Left lung (tissue), 14 donors: ENCODE measurements at places on chromosomes 11 and 22. TPM values are rescaled to one million over a fixed set of nuclear protein-coding genes. Genes with fewer than 3 reads are reported as not detected.

Gene SCGB1A1
- polyA plus RNA-seq = 5.9 TPM

Gene SYCE3
- polyA plus RNA-seq = not detected

GRCh38 chr22:46090631-46091201 lies 59.6 kb upstream of the PPARA start:
- DNase-seq = no peak

Gene MN1
- polyA plus RNA-seq = 3.2 TPM

GRCh38 chr11:42482822-42483221 lies 829.0 kb upstream of the API5 start:
- DNase-seq = no peak

Gene MAJIN
- not detected for polyA plus RNA-seq

DNA sequence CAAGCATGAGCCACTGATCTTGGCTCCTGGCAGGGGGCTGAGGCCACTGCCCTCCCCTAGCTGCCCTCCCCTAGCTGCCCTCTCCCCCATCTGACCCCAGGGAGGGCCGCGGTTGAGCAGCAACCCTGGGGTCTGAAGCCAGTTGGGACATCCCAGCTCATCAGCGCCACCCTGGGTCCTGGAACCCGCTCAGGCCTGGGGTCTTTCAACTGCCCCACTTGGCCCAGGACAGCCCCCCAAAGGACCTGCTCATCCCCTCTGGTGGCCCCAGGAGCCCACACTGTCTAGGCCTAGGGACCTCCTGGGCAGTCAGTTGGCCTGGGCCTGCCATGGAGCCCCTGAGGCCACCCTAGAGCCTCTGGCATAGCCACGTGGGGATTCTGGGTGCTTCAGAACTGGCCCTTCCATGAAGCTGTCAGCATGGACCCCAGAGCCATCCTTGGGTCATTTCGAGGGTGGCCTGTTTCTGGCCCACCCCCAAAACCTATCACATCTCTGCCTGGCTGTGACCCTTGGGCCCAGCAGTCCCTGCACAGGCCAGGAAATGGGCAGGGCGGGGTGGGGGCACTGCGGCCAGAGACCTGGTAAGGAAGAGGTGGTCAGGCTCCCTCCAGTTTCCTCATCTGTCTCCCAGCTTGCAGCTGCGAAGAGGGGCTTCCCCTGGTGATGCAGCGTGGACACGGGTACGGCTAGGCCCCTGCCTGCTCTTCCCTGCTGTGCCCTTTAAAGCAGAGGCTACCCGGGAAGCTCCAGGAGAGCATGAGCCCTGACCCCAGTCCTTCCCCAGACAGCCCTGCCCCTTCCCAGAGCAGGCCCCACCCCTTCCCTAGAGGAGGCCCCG lies 37.9 kb downstream of the MUC2 start:
- no peak for DNase-seq

Gene RASD2
- polyA plus RNA-seq = 0.27 TPM

- no peak for DNase-seq
These were observed 679.9 kb downstream of the OPCML start for GRCh38 chr11:132852361-132852760.

DNA sequence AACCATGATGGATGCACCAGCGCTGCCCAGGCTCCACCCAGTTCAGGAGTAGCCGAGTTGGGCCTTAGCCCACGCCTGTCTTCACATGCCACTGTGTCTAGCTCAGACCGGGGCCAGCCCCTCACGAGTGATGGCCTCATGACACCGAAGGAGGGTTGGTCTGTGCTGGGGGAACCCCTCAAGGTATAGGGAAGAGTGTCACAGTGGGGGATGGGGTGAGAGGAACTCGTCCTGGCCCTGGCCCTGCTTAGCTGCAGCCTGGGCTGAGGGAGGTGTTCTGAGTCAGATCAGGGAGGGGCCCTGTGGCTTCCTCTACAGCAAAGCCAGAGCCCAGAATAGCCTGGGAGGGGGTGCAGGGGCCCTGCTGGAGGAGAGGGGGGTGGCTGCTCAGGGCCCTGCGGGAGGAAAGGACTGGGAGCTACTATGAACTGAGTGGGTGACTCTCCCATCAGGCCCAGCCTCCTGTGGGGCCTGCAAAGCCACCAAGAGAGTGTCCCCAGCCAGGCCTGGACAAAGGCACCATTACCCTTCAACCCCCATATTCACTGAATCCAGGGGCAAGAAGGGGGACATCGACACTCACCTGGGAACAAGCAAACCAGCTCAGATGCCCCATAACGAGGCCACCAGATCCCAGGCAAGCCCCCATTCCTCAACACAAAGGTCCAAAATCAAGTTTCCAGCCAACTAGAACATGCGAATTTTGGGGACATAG lies 41.2 kb downstream of the IGLL5 start:
- peak; percentile 66 for DNase-seq

DNA sequence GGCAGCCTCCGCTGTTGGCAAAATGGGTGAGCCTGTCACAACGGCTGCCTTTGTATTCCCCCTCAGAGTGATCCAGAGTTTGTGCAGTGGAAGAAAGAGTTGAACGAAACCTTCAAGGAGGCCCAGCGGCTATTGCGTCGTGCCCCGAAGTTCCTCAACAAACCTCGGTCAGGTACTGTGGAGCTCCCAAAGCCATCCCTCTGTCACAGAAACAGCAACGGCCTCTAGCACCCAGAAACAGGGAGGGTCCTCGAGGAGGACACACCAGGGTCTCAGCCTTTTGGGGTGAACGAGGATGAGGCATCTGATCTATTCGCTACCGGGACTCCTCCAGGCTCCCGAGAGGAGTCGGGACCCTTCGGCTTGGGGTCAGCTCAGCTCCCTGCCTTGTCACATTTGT lies 19.8 kb upstream of the MYO18B start:
- DNase-seq = no peak

Gene SERPIND1
- polyA plus RNA-seq = 0.13 TPM

GRCh38 chr22:20117633-20118299 lies 740 bp upstream of the TRMT2A start:
- DNase-seq = peak; percentile 87

Gene SVIP
- polyA plus RNA-seq = 35.6 TPM

Gene SLC29A2
- polyA plus RNA-seq = 8.5 TPM

Gene TCIRG1
- polyA plus RNA-seq = 24.3 TPM

DNA sequence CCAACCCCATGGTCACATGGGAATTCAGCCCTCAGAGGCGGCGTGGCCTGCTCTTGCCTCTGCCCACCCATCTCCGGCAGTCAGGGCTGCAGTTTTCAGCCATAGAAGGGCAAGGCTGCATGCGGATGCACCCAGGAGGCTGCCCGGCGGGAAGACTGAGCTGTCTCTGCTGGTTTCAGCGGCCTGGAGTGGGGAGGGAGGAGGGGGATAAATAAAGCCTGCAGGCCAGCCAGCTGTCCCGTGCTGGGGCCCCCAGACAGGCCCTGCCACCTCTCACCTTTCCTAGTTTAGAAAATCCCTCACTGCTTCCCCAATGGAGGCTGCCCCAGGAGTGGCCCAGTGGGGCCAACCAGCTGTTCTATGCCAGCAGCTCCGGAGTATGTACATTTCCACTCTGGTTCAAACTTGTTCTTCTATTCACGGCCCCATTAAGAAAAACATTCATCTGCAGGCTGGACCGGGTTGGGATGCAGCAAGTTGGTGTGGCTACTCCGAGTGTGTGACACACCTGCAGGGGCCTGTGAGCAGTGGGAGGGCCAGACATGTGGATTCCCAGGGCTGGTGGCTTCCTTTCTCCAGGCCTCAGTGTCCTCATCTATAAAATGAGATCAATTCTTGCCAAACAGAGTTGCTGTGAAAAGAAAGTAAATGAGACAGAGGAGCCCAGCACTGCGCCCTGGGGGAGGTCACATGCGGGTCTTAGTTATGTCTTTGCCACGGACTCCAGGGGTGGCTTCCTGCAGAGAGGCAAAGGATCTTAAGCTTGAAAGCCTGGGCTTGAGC lies 5.0 kb downstream of the MICALL1 start:
- no peak for DNase-seq

Gene C1QTNF4
- 3.7 TPM for polyA plus RNA-seq

Gene DCHS1
- 43.0 TPM for polyA plus RNA-seq

- no peak for DNase-seq
These were observed 184.4 kb downstream of the CEP164 start for GRCh38 chr11:117511931-117512539.

DNA sequence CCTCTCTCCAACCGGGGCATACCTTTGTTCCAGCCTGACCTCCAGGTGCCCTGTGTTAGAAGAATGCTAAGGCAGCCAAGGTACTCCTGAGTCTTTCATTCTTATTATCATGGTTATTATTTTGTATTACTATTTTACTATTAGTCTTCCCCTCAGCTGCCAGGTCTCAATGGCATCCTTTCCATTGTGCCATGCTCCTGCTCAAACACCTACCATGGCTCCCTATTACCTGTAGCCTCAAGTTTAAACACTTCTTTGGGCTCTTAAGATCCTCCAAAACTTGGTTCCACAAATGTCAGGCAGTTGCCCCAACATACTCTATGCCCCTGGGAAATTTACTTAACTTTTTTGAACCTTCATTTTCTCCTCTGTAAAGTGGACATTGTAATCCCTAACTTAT lies 130.4 kb downstream of the CHST1 start:
- DNase-seq = no peak

- no peak for DNase-seq
These were observed 837.3 kb downstream of the TBC1D22A start for GRCh38 chr22:47599753-47600152.

DNA sequence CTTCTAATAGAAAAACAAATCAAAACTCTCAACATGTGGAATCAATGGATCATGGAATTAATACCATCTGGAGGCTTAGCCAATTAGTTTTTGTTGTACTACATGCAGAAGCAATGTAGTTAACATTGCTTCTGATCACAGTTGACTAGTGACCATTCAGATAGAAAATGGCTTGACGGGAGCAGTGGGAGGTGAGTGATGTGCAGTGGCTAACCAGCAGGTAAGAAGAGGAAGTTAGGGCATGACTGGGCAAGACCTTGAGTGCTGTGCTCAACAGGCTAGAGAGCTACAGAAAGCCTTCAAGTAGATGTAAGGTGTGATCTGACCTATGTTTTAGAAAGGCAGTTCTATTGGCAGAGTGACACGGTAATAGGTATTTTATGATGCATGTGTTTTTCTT lies 60.7 kb upstream of the ALKBH3 start:
- no peak for DNase-seq

GRCh38 chr11:44780940-44781631 lies 54.3 kb downstream of the TSPAN18 start:
- DNase-seq = no peak

- DNase-seq = no peak
These were observed 2.7 kb upstream of the BACE1 start for GRCh38 chr11:117318738-117319137.

GRCh38 chr22:22932512-22932941 lies 44.9 kb downstream of the IGLL5 start:
- DNase-seq = no peak

Gene CLP1
- polyA plus RNA-seq = 14.3 TPM

Gene NAV2
- polyA plus RNA-seq = 21.5 TPM

GRCh38 chr11:106280036-106280435 lies 202.6 kb downstream of the AASDHPPT start:
- DNase-seq = no peak

DNA sequence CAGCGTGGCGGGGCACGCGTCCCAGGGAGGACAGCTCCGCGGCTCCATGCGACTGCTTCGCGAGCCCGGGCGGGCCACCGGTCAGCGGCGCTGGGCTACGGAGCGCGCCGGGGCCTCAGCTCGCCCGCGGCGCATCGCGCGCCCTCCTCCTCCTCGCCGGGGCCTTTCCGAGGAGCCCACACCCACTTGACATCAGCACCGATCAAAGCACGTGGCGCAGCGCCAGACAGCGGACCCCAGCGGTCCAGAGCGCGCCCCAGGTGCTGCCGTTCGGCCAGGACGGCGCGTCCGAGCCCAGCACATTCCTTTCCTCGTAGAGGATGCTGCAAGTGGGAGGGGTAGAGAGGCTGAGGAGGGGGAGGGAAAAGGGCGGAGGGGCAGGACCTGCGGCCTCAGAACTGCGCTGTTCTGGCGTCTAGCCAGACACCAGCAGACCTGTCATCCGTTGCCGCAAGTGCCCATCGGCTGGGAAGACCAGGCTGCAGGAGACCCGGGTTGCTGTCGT lies 88.6 kb downstream of the PLEKHA7 start:
- DNase-seq = peak; percentile 41

DNA sequence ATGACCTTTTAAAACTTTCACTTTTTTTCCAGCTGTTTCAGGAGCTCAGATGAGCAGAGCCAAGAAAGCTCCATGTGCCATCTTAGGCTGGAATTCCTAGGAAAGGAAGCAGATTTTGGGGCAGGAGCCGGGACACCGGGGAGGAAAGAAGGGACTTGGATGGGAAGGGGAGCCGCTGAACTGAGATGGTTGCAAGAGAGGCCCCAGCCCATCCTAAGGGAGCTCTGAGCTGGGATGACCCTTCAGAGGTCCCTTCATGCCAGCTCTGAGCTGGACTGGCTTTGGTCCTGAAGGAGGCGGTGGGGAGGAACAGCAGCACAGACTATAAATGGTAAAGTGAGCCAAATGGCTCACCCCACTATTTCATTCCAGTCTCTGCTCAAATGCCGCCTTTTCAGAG lies 55.2 kb upstream of the SLC22A12 start:
- no peak for DNase-seq

DNA sequence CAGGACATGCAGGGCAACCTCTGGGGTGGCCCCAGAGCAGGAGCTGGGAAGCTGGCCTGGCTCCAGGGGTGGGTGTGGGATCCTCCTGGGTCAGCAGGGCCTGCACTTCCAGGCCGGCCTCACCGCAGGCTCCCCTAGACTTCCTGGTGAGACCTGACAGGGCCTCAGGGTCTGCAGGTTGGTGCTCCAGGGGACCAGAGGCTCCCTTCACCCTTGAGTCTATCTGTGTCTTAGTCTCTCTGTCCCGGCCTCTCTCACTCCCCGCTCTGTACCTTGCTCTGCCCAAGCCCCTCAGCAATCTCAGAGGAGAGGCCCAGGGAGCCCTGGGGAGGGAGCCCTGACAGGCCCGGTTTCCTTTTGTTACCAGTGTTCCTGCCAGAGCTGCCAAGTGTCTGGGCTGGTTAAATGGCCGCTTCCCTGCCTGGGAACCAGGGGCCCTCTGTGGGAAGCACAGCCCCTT lies 13.9 kb downstream of the CD82 start:
- no peak for DNase-seq

- DNase-seq = no peak
These were observed 150.7 kb downstream of the MYO18B start for GRCh38 chr22:25892678-25893077.

Gene CYTH4
- 6.6 TPM for polyA plus RNA-seq

GRCh38 chr11:5992604-5993251 lies 5.9 kb upstream of the OR52L1 start:
- DNase-seq = no peak

DNA sequence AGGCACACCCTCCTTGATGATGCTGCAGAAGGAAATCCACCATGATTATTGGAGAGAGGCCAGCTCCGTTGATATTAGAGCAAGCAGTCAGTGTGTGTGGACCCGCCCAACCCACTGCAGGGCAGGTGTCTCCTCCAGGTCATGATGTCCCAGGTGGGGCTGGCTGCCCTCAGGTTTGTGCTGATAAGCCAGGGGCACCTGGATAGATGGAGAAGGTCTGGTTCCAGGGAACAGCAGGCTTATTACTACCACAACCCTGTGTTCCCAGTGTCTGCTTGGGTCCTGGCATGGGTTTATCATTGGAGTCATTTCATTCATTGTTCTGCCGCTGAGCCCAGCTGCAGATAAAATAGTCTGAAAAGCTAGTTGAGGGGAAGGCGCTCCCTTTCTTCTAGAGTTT lies 181.1 kb upstream of the NECTIN1 start:
- DNase-seq = no peak
